Stimulated activated CD4-positive, alpha-beta T cell treated with anti-CD3 and anti-CD28 coated beads, Interleukin-12 subunit alpha, Interleukin-12 subunit beta, amount 100 ng/mL, for 48 hours (primary cell): ENCODE measurements at places on chromosomes 3 and 15.

- DNase-seq, result no peak
These were observed 146.0 kb upstream of the GRM7 start for GRCh38 chr3:6714962-6715361.

DNA sequence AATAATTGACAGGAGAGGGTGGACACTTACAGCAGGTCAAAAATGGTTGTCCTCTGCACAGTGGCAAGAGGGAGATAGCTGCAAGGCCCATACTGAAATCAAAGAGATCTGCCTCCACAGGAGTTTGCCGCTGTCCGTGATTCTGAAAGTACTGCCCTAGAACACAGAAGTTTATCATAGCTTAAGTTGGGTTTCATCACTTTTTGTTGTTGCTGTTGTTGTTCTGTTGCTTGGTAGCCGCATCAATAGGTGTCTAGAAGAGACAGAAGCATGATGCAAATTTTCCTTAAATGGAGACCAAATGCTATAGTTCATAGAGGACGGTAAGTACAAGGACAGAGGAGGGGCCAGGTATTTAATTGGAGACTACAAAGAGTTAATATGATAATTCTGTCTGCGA, 120.0 kb upstream of the MRPL3 start:
- no peak for DNase-seq

GRCh38 chr3:59257506-59257905, 207.7 kb upstream of the CFAP20DC start:
- no peak for DNase-seq

GRCh38 chr3:5115506-5116162, 6.5 kb upstream of the ARL8B start:
- DNase-seq, result no peak

GRCh38 chr3:103825586-103825985, 1390.8 kb downstream of the ZPLD1 start:
- no peak for DNase-seq

DNA sequence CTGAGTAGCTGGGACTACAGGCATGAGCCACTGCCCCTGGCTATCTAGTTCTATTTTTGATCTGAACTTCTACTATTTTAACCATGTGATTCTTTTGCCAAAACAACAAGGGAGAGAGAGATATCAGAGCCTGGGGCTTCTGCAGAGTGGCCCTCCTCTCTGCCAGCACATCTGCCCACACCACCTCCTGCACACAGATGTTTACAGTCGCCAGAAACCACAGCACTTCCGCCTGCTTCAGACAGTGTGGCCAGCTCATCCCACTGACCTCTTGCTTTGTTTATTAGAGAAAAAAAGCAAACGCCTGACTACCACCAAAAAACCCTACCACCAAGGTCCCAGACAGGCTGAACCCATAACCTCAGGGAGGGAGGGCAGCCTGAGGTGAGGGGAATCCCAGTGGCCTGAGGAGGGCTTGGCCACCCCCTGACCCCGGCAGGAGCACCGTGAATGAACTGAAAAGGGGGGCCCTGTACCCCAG, 85.9 kb upstream of the ABHD2 start:
- DNase-seq, result no peak

GRCh38 chr3:76308541-76308940, 523.2 kb upstream of the ZNF717 start:
- no peak for DNase-seq

DNA sequence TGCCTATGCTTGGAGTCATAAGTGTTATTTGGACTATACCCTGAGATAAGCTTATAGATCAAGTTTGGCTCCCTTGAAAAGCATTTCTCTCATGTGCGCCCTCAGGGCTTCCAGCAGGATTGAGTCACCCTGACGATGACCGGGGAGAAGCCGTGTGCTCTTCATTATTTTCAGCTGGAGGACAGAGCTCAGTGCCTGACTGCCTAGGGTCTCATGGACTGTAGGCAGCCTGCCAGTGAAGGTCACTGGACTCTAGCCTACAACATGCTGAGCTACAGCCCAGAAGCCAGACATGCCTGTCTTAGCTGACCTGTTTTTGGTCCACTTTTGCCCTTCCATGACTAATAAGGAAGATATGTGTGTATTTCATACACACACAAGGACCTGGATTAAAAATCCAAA, 31.6 kb upstream of the NUDT16 start:
- DNase-seq, result no peak

DNA sequence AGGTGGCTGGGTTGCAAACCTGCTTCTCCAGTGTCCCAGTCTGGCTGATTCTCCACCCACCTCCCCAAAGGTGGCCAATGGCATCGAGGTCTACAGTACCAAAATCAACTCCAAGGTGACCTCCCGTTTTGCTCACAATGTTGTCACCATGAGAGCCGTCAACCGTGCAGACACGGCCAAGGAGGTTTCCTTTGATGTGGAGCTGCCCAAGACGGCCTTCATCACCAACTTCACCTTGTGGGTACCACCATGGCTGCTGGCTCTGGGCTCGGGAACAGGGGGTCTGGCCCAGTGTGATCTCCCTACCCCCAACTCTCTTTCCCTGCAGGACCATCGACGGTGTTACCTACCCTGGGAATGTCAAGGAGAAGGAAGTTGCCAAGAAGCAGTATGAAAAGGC, 1.8 kb downstream of the ITIH3 start:
- DNase-seq, result no peak

DNA sequence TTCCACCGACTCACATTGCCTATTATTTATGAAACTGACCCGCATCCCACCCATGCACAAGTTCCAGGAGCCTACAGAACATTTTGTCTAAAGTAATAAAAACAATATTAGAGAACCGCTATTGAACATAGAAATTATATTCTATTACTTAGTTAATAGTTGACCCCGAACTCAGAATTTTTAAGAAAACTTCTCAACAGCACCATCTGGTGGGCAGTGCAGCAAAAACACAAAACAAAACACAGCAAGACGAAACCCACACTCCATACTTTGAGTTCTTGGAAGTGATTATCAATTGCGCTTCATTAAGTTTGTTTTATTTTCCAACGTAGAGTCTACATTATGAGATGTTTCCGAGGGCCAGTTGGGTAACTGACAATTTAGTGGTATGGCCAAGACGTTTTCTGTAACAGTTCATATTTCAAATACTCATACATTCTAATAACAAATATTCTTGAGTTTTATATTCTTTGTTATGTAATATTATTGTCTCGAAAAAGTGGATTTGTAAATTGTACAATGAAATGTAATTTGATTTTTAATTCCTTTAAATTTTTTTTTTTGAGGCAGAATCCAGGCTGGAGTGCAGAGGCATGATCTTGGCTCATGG, 24.0 kb upstream of the C3orf70 start:
- peak; percentile 35 for DNase-seq

DNA sequence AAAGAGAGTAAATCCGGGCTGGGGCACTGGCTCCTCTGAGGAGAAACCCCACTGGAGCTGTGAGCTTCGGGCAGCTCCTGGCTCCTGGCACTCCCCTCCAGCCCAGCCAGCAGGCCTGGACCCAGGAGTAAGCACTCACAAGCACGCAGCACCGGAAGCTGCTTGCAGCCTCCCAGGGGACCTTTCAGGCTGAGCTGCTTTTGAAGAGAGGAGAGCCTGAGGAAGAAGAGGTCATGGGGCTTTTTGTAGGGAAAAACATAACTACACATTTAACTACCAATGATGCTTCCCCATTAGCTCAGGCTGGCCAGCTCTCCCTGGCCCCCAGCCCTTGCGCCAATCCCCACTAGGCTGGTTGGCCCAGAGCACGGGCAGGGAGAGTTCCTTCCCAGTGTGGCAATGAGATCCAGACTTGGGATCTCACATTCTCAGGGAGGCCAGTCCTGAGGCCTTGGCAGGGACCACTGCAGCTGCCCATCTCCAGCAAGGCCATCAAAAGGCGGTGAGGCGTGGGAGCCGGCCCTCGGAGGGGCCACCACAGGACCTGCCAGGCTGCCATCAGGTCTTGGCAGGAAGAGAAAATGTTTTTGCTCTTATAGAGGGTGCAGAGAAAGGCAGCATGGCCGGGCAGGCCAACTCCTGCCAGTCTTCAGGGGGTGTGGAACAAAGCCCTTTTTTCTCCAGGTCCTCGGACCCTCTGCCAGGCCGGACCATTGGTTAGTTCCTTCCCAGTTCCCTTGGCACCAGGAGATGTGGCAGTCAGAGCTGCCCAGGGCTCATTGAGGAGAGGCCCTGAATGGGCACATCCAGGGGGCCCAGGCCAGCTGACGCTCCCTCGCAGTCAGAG, 41.5 kb upstream of the MFGE8 start:
- DNase-seq, result no peak

GRCh38 chr3:41907330-41908073, 54.4 kb downstream of the ULK4 start:
- DNase-seq, result no peak

- peak; percentile 29 for DNase-seq
These were observed 13.5 kb upstream of the ZFYVE19 start for GRCh38 chr15:40793216-40793989.

- no peak for DNase-seq
These were observed 1.5 kb downstream of the ATG3 start for GRCh38 chr3:112560307-112560706.

- DNase-seq, result no peak
These were observed 77.9 kb upstream of the ADPGK start for GRCh38 chr15:72861354-72861910.

- DNase-seq, result no peak
These were observed 133.9 kb downstream of the MYLK start for GRCh38 chr3:123750209-123750608.

GRCh38 chr3:29137601-29138000, 143.3 kb upstream of the RBMS3 start:
- DNase-seq, result peak; percentile 7

DNA sequence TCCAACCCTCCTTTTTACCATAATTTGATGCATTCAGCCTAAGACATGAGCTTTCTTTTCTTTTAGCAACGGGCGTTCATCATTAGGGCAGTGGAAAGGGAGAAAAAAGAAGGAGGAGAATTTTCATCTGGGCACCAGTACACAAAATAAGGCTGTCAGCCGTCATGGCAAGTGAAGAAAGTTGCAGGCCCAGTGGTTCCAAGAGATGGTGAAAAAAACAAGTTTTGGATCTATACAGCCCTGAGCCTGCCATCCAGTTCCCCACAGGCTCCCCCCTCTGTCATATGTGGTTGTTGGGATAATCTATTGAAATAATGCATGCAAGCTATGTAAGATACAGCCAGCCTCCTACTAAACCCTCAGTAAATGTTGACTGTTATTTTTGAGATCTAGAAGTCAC, 500.6 kb upstream of the PROK2 start:
- DNase-seq, result no peak

DNA sequence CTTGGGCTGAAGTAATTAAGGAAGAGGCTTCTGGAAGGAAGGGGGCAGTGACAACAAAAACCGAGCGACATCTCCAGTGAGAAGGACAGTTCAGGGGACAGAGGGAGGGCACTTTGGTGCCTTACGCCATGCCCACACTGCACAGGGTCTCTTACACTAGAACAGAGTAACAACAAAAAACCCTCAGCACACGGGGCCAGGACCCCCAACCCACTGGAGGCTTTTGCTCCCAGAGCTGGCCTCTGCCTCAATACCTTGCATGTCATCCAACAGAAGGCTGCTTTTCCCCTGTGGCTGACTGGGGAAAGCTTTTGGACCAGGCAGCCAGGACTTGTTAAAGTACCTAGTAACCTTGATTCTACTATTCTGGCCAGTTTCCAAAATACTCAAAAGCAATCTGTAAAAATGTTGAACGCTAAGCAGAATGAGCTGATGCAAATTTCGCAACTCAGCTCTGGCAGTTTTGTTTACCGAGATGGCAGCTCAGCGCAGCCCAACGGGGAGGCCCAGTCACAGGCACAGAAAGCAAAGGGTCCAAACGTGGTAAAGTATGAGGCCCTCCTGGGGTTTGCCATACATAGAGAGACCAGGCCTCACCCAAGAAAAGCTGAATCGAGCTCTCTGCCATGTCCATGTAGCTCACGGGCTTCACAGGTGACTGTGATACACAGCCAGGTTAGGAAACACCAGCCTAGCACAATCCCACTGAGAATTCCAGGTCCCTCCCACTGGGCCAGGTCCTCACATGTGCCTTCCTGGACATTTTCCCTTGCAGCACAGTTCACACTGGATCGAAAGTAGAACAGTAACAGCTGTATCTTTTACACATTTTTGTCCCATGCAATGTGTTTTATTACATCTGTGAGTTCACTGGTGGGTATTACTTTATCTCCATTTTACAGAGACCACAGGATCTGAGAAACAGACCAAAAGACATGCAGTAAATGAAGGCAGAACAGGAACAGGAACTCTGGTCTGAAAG, 6.0 kb downstream of the CHCHD4 start:
- DNase-seq, result no peak

- no peak for DNase-seq
These were observed 39.5 kb downstream of the BTLA start for GRCh38 chr3:112459750-112460149.

GRCh38 chr3:106168962-106169750, 300.3 kb upstream of the CBLB start:
- no peak for DNase-seq

- no peak for DNase-seq
These were observed 340.8 kb upstream of the DCBLD2 start for GRCh38 chr3:99242271-99242670.

DNA sequence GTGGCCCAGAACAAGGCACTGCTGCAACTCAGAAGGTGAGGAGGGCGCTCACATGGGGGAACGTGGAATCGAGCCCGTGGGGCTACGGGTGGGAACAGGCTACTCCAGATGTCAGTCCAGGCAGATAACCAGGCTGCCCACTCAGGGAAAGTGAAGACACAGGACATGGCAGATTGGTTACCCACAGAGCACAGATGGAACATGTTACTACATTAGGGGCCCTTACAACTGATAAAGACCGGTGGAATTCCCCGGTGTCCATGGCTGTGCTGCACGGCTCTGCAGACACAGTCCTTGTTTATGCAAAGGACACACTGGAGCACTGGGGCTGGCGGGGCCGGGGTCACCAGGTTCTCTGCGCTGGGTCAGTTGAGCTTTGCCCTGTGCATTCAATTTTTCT, 36.9 kb downstream of the PCSK6 start:
- DNase-seq, result no peak
